ENCODE measurements at places on chromosomes 11 and 22.
A peak's percentile ranks its signal among the peaks of the same experiment; 100 is the strongest.

GRCh38 chr11:128188346-128189004, 398.9 kb downstream of the ETS1 start:
- no peak for DNase-seq

- DNase-seq = no peak
Observed at GRCh38 chr11:133123366-133123765, 408.9 kb downstream of the OPCML start.

GRCh38 chr11:73141309-73142127, 600 bp downstream of the FCHSD2 start:
- peak; percentile 58 for DNase-seq

DNA sequence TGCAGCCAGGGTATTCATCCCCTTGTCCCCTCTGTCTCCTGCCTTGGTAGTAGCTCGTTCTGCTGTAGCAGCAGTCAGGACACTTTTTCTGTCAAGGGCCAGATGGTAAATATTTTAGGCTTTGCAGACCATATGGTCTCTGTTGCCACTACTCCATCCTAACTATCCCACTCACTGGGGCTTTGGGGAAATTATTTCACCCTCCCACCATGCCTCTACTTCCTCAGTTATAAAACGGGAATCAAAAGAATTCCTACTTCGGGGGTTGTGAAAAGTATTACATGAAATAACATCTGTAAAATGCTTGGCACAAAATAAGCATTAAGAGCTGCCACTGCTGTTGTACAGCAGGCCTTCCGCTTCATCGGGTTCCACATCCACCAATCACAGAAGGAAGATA, 89.9 kb upstream of the LDLRAD3 start:
- no peak for DNase-seq

- DNase-seq = no peak
Observed at GRCh38 chr11:46920755-46921154, 2.4 kb upstream of the LRP4 start.

DNA sequence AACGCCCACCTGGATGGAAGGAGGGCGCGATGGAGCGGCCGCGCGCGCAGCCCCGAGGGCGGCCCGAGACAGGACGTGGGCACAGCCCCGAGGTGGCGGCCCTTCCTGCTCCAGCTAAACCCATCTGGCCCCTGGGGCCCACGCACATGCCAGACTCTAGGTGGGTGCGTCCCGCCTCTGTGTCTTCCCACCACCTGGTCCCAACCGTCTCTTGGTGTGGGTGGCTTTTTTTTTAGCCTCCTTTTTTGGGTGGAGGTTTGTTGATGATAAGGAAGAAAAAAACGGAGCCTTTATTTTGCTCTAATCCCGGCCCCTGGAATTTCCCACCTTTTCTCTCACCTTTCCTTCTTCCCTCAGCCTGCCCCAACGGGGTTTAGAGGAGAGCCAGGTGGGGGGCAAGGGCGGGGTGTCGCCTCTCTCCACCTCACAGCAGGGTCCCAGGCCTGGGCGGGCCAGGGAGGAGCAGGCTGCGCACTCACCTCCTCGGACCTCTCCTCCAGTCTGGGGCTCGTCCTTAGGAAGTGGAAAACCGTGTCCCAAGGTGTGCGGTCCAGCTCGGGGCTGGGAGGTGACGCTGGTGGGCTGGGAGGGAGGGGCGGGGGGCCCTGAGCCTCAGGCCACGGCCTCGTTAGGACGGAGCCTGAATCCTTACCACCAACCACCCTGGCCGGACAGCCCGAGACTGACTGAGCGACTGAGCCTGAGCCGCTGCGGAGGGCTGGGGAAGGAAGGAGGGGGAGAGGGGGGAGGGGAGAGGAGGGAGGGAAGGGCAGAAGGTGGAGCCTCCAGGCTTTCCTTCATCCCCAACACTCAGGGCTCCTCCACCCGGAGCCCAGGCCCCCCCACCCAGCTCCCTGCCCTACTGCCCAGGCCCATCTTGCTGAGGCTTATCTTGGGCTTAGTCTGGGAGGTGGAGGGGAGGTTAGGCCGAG, at the start of gene SOX10:
Gene SOX10 (minus strand): TSS at position 696 of the 932 bp plus-strand sequence. CDS start 771 bp downstream, outside the sequence.
- no peak for DNase-seq

GRCh38 chr11:57095417-57095816, 86.3 kb upstream of the LRRC55 start:
- DNase-seq = no peak

DNA sequence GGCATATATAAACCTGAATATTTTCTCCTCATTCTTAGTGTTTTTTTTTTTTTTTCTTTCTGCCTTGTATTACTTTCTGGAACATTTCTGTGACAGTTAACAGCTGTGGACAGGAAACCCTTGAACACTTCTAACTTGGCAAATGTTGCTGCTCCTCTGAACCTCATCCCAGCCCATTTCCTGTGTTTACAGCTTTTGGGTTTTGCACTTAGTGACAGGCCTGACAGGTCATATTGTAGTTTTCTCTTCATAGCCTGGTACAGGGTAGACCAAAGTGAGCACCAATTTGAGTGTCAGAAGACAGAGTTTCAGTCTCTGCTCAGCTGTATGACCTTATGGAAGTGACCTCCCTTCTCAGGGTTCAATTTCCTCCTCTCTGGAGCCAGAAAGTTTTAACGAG, 91.6 kb downstream of the STIM1 start:
- peak; percentile 26 for DNase-seq

- peak; percentile 8 for DNase-seq
Observed at GRCh38 chr11:119169282-119169719, 776 bp downstream of the NLRX1 start.

- no peak for DNase-seq
Observed at GRCh38 chr11:65585396-65586246, 9.8 kb downstream of the EHBP1L1 start.

- no peak for DNase-seq
Observed at GRCh38 chr11:87443707-87444106, 406.0 kb downstream of the TMEM135 start.

DNA sequence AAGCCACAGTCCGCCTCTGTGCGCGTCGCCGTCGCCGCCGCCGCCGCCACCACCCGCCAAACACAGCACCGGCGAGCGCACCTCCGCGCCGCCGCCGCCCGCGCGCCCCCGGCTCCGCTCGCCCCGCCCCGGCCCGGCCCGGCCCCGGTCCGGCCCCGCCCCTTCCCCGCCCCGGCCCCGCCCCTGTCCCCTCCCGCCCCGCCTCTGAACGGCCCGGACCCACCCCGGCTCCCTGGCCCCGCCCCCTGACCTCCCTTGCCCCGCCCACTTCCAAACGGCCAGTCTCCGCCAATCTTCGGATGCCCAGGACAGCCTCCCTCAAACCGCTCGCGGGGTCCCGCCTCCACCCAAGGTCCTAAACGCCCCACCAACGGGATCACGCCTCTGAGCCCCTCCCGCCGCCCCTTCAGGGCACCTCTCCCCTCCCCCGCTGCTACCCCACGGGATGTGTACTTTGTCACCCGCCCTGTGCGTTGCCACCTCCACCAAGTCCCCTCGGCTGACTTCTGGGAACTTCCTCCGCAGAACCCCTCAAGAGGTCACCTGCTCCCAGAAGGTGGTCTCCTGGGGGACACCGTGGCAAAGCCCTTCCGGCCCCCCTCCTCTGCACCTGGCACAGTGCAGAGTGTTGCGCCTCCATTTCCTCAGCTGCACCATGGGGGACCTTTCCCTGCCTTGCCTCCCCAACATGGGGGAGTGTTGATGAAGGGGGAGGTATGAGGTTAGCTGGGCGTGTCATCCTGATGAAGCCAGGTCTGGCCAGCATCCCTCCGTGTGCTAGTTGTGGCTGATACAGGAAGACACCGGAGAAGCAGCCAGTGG, at the start of gene KIAA0930:
Gene KIAA0930 (minus strand): TSS at position 85 of the 822 bp plus-strand sequence. CDS start 191 bp downstream, outside the sequence.
- DNase-seq = peak; percentile 76

DNA sequence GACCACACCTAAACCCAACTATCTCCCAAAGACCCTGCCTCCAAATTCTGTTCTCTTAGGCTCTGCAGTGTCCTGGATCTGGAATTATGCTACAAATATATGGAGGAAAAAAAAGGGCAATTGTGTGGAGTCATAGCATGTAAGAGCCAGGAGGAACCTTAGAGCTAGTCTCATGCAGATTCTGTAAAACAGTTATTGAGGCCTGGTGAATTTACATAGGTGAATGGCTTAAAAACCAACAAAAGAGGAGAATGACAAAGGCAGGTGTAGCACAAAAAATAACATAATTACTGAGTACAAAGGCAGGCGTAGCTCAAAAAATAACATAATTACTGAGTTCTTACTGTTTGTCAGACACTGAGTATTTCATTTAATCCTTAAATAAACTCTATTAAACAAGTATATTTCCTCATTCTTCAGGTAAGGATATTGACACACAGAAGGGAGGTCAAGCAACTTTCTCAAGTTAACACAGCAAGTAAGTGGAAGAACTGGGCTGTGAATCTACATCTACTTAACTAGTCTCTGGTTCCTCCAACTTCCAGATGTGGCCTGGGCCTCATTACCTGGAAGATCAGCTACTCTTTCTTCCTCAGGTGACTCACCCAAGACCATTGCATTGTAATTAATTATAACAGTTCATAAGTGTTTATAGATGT, 938.9 kb upstream of the TENM4 start:
- DNase-seq = no peak

DNA sequence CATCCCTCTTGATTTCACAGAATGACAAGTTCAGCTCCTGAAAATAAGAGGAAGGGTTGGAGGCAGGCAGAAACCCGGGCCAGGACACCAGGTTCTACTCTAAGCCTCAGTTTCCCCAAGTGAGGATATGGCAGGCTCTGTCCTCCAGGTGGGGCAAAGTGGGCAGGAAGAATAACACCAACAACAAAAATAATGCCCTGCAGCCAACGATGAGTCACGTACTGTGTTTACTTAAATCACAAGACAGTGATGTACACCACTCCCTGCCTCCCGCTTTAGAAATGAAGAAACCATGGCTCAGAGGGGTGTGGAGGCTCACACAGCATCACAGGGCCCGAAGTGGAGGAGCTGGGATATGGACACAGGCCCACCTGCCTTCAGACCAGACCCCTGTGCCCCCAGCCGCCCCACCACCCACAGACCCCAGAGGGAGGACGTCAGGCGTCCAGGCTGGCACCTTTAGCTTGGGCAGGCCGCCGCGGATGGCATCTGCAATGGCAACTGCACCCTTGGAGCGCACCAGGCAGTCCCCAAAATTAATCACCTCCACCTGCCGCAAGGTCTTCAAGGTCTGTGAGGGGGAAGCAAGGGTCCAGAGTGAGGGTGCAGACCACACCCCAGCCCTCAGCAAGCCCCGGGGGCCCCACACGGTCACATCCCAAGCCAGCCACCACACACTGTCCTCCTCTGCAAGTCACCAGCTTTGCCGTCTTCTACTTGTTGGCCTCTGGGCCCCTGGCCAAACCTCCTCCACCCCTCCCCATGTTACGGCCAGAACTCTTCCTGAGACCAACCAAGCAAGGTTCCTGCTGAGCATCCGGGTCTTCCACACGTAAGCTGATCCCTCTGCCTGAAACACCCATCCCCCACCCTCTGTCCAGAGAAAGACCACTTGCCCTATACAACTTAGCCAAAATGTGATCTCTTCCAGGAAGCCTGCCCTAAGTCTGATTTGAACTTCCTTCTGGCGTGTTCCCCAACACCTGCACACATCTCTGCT, 15.8 kb upstream of the CHADL start:
- DNase-seq = no peak

- DNase-seq = no peak
Observed at GRCh38 chr22:17874231-17874905, 100.1 kb upstream of the BID start.

DNA sequence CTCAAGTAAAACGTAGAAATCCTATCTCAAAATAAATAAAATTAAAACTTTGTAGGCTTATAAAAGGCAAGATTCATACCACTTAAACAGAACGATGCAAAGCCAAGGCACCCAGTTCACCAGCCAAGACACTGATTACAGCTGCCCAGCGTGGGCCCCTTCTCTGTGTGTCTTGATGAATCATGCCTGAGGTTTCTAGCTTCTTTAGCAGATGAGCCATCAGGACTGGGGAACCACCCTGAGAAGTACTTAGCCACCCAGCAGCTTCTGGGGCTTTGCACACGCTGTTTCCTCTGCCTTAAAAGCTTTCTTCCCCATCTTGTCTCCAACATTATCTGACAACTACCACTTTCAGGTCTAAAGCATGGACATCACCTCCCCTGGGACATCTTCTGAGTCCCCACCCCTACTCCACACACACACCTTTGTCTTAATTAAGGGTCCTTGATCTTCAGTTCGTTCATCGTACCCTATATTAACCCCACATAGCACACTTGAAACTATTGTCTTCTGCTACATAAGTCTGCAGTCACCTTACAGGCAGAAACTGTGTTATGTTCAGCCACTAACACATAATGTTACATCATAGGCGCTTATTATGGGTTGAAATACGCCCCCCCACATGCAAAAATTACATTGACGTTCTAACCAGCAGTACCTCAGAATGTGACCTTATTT, 8.7 kb upstream of the LAYN start:
- DNase-seq = peak; percentile 18

- DNase-seq = no peak
Observed at GRCh38 chr11:27700351-27701301, at the start of gene BDNF. TSS of gene BDNF (minus strand) at chr11:27700455. CDS start at chr11:27658564, 41,891 bp downstream.

GRCh38 chr11:104916442-104916841, 18.2 kb upstream of the CASP12 start:
- DNase-seq = no peak

DNA sequence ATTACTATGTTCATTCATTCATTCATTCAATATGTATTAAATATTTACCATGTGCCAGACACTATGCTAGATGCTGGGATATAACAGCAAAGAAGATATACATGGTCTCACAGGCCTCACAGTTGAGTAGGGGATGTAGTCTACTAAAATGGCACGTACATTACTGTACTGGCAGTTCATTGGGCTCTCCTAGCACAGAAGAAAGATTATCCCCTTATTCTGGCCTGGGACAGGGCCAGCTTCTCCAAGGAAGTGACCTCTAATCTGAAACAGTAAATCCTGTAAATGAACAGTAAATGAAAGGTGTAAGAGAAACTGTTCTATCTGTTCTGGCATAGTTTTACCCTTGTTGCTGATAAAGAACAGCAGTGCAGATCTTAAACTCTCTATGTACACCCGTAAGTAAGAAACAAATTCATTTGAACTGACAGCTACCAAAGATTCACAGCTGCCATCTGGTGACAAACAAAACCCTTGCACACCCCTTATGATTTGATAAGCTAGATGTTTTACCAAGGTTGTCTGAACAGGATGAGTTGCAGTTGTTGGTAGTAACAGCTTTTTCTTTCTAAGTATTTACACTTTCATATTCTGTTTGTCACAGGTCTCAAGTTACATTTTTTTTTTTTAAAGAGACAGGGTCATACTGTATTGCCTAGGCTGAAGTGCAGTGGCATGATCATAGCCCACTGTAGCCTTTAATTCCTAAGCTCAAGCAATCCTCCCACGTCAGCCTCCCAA, 263.1 kb downstream of the TMEM135 start:
- DNase-seq = no peak

GRCh38 chr11:100639140-100639539, 47.9 kb upstream of the ARHGAP42 start:
- DNase-seq = no peak
